ENCODE measurements at places on chromosomes 16 and 17.

GRCh38 chr17:31699281-31699680, 159.8 kb downstream of the COPRS start:
- DNase-seq, result no peak

- no peak for DNase-seq
Measured at GRCh38 chr16:56120447-56121155, 70.7 kb upstream of the GNAO1 start.

DNA sequence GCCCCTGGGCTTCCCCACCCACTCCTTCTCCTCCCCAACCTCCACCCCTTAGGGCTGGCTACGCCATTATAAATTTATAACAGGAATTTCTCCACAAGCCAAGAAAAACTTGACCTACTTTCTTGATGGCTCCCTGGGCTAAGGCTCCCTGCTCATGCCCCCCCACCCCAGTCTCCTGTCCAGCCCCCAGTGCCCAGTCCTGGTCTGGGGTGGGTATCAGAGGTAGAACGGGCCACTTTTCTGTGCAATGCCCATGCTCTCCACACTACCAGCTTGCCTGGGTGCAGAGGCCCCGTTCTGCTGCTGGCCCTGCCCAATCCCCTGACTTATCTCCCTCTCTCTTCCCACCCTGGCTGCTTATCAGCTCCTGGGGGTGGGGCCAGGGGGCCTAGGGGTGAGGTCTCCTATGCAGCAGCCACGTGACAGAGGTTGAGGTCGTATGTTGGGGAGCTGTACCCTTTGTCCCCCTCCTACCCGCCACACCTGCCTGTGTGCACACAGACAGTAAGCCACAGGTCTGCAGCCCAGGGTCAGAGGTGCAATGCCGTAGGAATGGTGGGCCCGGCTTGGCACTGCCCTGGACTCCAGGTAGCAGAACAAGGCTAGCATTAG, 10.1 kb downstream of the THRA start:
- DNase-seq, result no peak

GRCh38 chr16:88975511-88976061, 1.4 kb downstream of the CBFA2T3 start:
- DNase-seq, result no peak

DNA sequence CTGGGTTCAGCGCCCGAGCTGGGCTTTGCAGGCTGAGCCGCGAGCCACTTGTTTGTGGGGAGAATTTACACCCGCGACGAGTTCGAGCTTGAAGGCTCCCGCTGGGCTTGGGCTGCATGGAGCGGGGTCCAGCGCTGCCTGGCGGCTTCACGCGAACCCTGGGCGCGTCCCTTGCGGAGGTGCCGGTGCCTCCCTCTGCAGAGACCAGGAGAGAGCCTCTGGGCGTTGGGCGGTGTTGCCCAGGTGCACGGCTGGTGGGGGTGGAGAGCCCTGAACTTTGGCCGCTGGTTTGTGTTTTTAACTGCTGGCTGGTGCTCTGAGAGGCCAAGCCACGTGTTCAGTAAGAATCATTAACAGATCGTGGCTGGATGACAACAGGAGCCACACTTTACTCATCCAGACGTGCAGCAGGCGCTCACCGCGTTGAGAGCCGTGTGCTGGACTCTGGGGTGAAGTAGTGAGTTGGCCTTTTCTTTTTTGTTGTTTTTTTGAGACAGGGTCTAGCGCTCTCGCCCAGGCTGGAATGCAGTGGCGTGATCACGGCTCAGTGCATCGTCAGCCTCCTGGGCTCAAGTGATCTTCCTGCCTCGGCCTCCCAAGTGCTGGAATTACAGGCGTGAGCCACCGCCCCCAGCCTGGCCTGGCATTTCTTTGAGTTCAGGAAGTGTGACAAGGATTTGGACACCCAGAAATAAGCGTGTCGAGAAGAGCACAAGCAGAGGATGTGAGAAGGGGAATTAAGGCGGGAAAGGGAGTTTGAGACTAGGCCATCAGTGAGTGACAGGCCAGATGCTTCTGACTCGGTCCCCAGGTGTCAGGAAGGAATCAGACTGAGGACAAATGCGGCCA, 827 bp downstream of the CDK10 start:
- no peak for DNase-seq

DNA sequence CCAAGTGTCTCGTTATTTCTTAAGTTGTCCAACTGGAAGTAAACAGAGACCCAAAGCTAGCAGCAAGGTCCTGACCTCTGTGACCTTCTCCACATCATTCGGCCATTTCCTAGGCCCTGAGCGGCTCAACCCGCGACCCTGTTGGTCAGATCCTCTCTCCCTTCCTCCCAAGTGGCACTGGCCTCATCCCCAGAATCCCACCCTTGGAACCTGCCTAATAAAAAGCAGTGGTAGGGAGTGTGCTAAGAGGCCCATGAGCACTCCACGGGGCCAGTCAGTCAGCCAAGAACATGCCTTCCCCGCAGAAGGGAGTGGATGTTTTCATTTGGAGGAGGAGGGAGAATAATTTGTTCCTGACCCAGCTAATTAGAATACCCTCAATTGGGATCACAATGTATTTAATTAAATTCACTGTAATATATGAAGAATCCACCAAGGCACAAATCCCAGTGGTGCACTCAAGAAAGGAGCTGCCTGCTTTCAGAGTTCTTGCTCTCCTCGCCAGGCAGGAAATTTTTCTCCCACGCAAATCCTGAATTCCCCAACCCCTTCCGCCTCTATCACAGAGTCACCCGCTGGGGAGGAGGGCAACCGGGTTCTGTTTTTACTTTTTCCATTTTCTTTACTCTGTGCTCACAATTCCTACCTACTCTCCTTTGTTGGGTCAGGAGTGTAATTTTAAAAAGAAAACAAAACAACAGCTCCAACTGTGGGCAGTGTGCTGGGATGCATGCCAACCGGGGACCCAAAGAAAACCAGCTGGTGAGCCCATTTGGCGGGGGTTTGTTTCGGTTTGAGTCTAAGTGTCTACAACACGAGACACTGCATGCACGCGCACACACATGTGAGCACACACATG, 153.4 kb downstream of the ZFHX3 start:
- DNase-seq, result no peak

- DNase-seq, result no peak
Measured at GRCh38 chr17:63295839-63296590, 150.1 kb downstream of the CYB561 start.
